ENCODE measurements at places on chromosomes 3 and 15.

- no peak overlapping the region for H3K27ac ChIP-seq
- no peaks in the 10 kb centered on the region for H3K4me1 ChIP-seq
- no peak overlapping the region for H3K4me3 ChIP-seq
- H3K27me3 ChIP-seq: no peaks in the 10 kb centered on the region
- DNase-seq: no peak
Measured at GRCh38 chr3:117600112-117600511, 890.5 kb downstream of the TUSC7 start.

GRCh38 chr15:46304321-46304720 lies 669.5 kb downstream of the SQOR start:
- no peak overlapping the region for H3K27ac ChIP-seq
- no peaks in the 10 kb centered on the region for H3K36me3 ChIP-seq
- no peaks in the 10 kb centered on the region for H3K4me1 ChIP-seq
- no peaks in the 10 kb centered on the region for H3K27me3 ChIP-seq
- no peak overlapping the region for H3K4me3 ChIP-seq
- DNase-seq: peak; percentile 6

- H3K36me3 ChIP-seq: peaks cover 27% of the 10 kb centered on the region
- H3K27ac ChIP-seq: no peak overlapping the region
- peaks cover 2% of the 10 kb centered on the region for H3K4me1 ChIP-seq
- H3K4me3 ChIP-seq: no peak overlapping the region
- no peaks in the 10 kb centered on the region for H3K27me3 ChIP-seq
- DNase-seq: no peak
Measured at GRCh38 chr3:194423317-194423716, 24.3 kb upstream of the GP5 start.

DNA sequence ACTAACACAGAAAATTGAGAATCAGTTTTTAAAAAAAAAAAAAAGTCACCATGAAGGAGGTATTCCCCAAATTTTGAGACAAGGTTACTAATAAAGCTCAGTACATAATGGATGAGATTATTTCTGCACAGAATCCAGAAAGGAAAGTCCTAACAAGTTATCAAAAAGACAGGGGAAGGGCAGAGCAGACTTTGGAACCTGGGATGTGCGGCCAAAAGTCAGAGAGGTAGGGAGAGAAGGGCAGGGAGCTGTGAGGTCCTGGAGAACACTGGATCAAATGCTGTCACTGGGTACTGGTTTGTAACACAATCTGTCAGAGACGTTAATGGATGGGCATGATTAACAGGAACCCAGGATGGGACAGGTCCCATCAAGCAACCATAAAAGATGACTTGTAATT lies 12.2 kb upstream of the LACTB start:
- H3K27ac ChIP-seq: no peak overlapping the region
- peaks cover 2% of the 10 kb centered on the region for H3K27me3 ChIP-seq
- no peaks in the 10 kb centered on the region for H3K36me3 ChIP-seq
- no peak overlapping the region for H3K4me3 ChIP-seq
- no peak for DNase-seq

DNA sequence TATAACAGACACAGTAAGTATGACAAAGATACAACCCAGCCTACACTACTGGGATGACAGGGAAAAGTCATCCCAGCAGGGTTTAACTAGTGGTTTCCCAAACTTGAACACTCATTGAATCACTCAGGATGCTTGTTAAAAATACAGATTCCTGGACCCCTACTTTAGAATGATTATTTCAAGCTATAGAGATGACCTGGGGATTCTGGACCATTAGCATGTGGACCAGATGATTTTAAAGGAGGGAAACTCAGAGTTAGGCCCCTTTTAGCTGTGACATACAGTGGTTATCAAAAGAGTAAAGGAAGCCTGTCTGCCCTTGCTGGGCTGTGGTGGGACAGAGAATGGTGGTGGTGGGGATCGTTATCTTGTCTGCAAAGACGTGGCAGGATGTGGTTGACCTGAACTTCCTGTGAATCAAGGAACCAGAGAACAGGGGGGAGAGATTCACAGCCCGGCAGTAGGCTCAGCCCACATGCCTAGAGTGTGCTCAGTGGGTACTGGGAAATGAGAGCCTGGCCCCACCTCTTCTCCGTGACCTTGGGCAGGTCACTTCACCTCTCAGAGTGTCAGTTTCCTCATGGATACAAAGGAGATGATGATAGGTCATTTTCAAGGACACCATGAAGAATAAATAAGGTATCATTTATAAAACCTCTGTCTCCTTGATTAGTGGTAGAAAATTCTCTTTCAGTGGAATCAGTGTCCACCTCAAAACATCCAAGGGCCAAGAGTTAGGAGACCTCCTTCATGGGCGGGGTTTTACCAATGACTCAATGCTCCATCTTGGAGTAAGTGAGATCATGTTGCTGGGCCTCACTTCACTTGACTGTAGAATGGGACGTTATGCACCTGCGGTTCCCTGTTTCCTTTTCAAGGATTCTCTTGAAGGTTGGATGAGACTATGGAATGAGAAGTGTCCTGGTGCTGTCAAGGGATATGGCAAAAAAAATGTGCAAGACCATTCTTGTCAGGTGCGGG lies 306.5 kb downstream of the RPLP1 start:
- peaks cover 94% of the 10 kb centered on the region for H3K4me1 ChIP-seq
- H3K4me3 ChIP-seq: peak overlapping the region; percentile 36
- H3K27ac ChIP-seq: peak overlapping the region; percentile 82
- peaks cover 28% of the 10 kb centered on the region for H3K36me3 ChIP-seq
- peak; percentile 96 for DNase-seq
